ENCODE measurements at places on chromosomes 16 and 17.

DNA sequence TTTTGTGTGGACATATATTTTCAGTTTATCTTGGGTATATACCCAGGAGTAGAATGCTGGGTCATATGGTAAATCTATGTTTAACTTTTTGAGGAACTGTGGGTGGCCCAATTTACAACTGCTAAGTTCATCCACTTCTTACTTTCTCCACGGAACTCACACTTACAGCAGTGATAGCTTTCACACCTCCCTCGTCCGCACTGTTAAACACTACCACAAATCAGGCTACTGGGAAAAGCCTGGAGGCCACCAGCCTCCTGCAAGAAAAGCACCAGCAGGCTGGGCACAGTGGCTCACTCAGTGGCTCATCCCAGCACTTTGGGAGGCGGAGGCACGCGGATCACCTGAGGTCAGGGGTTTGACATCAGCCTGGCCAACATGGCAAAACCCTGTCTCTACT, 14.7 kb upstream of the ZG16 start:
- DNase-seq: no peak

DNA sequence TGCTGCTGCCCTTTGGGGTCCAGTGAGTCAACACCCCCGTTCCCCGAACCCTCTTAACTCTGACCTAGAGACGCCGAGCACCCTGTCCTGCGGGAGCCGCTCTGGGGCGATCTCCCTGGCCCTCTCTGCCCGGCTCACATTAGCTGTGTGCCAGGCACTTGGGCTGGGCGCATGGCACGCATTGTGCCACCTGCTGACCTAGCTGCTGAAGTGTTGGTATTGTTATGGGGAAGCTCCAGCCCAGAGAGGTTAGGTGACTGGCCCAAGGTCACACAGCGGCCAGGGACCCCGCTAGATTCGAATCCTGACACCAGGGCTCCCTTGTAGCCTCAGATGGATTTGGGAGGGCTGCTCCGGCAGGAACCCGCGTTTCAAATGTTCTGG, 1.1 kb downstream of the HSD17B1 start:
- no peak for DNase-seq

DNA sequence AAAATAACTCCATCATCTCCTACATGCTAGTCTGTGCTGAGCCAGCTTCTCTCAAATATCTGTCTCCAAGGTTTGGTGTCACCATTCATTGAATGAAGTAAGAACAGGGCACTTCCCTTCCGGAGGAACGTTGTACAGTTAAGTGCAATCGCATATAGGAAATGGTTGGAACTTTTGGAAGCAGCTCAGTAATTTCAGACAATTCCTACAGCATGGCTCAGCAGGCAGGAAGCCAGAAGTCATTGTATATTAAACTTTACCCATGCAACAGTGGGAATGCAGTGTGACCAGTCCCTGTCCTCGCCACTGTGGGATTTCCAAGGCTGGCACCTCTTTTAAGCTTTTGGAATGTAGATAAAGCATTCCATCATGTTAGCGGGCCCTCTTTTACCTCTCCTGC, 51.1 kb upstream of the MYH2 start:
- no peak for DNase-seq

GRCh38 chr17:29911641-29912177, 18.3 kb downstream of the SSH2 start:
- no peak for DNase-seq

DNA sequence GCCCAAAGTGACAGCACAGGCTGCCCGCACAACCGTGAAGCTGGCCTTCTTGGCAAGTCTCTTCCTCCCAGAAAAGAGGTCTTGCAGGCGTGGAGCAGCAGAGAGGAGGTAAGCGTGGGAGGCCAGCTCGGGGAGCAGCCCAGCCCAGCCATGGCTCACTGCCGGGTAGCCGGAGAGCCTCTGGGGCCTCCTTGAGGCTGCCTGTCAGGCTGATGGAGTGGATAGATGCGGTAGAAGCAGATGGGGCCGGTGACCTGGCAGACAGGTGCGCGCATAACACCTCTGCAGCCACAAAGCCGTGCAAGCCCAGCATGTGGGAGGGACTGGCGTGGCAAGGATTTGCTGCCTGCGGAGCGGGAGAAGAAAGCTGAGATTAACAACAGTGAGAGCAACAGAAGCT, 17.1 kb upstream of the DOK4 start:
- no peak for DNase-seq

DNA sequence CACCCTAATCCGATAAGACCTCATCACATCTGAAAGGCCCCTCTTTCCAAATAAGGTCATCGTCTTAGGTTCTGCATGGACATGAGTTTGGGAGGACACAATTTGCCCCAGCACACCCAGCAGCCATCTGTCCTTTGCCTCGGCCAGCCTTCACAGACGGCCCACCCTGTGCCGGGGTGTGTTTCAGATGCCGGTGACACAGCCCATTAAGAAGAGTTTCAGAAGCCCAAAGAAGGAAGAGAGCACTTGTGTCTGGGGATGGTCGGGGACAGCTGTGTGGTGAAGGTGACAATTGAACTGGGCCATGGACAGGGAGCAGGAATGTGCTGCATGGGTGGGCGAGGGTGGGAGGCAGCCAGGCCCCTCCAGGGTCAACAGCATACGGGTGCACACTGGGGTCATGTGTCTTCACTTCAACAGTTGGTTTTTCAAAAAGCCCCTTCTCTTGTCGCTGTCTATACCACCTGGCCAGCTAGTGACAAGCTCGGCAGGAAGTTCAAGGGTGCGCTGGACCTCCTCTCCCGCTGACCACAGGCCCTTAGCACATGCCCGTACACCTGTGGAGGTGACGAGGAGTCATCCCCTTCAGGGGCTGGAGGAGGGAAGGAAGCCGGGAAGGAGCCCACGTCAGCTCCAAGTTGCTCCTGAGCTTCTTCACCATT, 183.1 kb downstream of the C16orf95 start:
- DNase-seq: no peak

DNA sequence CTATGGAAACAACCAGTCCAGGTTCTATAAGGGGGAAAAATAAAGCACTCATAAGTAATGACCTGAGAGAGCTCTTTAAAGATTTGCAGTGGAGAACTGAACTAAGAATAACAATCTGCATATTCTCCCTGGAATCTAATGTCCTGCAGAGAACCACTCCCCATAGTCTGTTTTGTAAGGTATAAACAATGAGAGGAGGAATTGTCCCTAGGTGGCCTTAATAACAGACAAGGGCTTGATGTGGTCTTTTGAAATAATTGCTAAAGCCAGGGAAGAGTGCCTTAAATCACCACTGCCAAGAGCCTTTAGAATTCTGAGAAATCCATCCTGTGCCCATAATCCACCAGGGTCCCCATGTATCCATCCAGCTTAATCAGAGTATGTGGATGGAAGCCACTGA, 106.3 kb downstream of the CDH11 start:
- no peak for DNase-seq

- no peak for DNase-seq
Observed at GRCh38 chr17:18004345-18004744, 31.7 kb downstream of the DRC3 start.

- no peak for DNase-seq
Observed at GRCh38 chr17:4136373-4136772, 6.5 kb downstream of the ZZEF1 start.

DNA sequence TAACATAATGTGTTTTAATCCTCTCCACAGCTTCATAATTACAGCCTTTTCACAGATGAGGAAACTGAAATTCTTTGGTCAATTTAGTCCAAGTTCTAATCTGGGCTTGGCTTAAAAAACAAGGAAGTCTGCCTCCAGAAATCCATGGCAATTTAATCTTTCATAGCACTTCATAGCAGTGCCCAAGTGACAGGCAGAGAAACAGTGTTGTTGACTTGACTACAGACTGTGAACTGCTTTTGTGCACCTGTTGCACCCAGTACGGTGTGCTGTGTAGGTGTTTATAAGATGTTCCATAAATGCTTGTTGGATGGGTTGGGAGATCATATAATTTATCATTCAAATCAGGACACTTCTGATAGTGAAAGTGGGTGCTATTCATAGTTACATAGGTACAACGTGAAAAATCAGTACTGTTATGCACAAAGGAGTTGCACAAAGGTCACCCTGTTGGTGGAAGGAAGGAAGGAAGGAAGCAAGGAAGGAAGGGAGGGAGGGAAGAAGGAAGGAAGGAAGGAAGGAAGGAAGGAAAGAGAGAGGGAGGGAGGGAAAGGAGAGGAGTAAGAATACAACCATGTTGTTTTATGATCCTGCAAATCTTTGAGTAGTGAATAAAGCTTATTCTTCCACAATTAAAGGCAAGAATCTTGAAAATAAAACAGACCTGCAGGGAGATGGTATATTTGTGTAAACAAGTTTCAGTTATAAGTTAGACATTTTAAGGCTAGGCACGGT, 56.5 kb upstream of the HLF start:
- no peak for DNase-seq

DNA sequence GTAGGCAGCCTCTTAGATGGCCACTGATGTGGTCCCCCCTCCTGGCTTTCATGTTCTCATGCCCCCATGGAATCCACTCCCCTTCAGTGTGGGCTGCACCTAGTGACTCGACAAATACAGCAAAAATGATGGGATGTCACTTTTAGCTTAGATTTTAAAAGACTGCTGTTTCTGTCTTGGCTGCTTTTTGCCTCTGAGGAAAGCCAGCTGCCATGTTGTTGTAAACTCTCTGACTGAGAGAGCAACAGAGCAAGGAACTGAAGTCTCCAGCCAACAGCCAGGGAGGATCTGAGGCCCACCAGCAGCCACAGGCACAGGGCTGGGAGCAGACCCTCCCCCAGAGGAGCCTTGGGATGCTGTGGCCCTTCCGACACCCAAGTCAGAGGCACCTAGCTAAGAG, 60.6 kb upstream of the MARCHF10 start:
- no peak for DNase-seq

DNA sequence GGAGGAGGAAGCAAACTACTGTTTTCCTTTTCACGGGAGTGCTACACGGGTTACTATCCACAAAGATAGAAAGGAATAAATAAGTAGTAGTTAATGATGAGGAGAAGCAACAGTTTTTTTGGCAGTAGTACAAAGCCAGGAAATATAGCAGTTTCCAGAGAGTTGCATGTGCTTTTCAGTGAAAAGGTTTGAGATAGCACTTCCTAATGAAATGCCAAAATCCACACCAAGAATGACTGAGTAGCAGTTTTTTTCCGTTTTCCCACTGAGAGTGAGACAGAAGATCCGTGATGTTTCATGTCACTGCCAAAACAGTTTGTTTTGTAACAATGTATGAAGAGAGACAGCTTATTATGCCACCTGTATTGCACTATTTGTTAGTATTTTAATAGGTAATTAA, 129.1 kb downstream of the STX8 start:
- no peak for DNase-seq
